ENCODE measurements at places on chromosomes 12 and 14.

DNA sequence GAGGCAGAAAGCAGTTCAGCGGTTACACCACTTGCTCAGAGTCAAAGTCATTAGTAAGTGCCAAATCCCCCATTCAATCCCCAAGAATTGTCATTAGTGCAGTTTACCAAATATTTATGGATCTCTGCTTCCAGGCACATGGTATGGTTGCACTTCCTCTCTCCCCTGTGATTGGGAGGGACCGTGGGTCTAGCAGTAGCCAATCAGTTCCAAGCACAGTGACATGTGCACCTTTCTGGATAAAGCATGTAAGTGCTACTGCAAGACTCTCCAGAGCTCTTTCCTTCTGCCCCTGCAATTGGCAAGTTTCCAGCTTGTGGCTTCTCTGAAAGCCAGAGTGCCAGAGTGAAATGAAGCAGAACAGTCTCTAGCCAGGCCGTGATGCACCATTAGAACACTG lies 85.3 kb upstream of the FLRT2 start:
- peak; percentile 97 for DNase-seq

DNA sequence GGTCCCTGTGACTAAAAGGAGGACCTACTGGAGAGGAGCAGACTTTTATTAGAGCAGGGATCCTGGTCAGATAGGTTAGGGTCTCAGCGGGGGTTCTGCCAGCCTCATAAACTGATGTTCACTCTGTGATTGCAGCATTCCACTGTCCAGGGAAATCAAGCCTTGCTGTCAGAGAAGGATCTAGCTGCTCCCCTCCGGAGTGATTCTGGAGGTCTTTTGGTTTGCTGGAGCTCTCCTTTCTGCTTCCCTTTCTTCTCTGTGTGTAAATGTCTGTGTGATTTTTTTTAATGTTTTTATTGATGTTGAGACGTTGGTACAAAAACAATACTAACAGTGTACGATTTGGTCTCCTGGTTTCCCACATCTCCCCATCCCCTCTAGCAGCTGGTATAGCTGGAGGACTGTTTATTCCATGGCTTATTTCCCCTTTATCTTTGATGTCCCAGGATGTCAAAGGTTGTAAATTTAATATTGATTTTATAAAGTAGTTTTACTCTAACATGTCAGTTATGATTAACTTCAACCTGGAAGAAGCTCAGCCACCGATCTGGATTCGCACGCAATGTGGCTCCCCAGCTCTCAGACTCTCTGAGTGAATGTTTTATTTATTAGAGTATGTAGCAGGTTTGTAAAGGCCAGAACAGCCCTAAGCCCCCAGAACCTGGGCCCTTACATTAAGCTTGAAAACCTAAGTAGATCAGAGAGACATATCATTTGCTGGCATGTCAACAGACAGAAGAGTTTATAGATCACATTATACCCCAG lies 202.3 kb upstream of the G2E3 start:
- DNase-seq, result no peak

- no peak for DNase-seq
Observed at GRCh38 chr12:91367234-91367849, 184.7 kb upstream of the DCN start.

- DNase-seq, result no peak
Observed at GRCh38 chr12:95633732-95634465, 82.6 kb upstream of the USP44 start.

DNA sequence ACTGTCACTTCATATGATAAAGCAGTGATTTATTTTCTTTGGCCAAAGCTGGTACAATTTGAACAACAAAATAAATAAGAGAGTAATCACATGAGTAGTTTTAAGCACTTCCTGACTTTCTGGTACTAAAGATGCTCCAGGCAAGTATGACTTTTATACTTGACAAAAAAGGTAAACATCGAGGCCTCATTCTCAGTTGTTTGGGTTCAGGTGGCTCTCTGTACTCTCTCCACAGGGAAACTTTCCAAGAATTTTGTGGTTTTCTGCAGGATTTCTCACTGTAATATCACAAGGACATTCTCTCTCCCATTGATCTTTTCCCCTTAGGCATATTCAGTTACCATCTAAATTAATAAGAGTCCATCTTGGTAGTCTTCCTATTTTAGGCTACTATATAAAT lies 26.6 kb upstream of the KCNC2 start:
- DNase-seq, result no peak

DNA sequence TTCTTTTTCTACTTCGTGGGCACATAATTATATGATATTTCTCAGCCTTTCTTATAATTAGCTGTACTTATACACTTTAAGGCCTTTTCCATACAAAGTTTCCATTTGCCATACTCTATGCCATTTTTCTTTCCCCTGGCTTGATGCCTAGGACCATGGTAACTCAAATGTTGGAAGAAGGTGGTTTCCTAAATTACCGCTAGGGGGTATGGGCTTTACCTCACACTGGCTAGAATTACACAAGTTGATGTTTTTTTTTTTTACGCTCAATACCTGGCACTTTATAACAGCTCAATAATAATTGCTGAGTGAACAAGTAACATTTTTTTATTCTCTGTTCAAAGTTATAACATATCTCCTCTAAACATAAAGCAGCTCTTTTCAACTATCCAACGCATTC lies 306.8 kb upstream of the LRFN5 start:
- DNase-seq, result no peak

DNA sequence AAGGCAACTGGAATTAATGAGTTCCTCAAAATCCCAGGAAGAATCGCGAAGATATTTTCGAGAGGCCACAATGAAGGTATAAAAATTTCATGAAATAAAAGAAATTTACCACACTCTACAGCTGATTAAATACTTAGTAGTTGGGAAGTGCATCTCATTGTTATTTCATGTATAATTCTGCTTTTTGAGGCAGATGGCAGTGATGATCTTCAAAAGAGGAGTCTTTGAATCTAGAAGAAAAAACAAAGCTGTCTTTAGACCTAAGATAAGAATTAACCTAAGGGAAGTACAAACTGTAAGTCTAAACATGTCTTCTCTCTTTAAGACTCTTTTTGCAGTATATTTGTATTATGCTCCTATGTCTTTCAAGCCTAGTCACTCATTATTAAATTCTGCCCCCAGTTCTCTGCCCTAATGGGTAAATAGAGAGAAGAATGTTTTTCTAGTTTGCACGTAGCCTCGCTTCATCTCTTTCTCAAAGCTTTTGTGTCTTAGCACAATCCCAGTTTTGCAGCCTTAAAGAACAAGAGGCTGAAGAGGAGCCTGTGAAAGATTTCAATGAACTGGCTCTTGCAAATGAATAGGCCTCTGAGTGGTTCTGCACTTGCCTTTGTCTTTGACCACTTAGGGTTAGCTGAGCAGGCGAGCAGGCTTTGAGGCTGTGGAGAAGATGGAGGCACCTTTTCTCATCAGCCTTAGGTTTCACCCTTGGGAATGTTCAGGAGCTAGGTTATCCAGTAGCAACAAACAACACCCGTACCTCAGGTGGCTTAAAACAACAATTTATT lies 32.7 kb downstream of the CFAP54 start:
- peak; percentile 46 for DNase-seq

- DNase-seq, result no peak
Observed at GRCh38 chr14:89324501-89325298, 92.3 kb downstream of the FOXN3 start.

DNA sequence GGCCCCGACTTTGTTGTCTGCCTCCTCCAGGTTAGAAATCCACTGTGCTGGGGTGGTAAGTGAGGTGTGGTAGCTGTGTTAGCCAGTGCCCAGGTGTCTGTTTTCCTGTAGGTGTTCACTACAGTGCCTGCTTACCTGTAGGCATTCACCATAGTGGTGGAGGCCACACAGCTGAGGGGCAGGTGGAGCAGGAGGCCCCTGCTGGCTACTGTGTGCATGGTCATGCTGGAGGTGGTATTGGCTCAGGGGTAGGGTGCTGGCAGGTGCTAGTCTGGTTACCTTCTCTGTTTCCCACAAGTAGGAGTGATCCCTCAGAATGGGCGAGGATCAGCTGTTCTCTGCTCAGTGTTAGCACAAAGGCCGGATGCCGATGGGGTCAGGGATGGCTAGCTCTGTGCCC lies 217.3 kb downstream of the SYT10 start:
- no peak for DNase-seq

DNA sequence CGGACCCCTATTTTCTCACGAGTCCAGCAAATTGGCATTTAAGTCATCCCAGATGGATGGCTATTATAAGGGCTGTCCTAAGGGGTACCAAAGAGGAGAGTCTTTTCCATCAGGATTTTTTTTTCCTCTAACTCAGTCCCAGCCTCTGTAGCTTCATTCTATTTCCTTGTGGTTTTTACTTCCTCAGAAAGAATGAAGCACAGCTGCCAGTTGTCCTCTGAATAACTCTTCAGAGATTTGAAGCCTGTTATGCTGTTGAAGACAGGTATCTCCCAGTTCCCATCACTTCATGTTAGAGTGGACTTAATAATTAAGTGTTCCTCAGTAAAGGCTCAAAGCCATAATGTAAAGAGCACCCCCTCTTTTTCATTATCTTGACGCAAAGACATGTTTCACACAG lies 48.5 kb upstream of the HOXC13 start:
- DNase-seq, result no peak

DNA sequence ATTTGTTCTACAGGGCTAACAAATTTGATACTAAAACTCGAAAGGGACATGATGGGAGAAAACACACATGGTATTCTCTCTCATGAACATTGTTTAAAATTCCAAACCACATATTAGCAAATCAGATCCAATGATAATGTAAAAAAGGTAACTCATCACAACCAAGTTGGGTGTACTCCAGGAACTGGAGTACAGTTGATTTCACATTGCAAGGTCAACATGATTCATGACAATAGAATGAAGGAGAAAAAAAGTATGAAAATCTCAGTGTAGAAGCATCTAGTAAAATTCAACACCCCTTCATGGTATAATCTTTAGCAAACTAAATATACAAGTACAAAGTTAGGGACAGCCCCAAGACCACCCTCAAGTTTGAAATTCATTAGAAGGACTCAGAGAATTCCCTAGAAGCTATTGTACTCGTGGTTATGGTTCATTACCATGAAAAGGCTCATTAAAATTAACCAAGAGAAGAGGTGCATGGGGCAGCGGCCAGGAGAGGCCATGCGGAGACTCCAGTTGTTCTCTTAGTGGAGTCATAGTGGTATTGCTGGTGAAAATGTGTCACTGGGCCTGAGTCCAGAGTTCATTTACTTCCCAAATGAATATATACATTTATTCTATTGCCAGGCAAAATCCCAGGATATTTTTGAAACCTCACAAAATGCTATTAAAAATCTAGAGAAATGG lies 3.1 kb upstream of the CDCA4 start:
- no peak for DNase-seq

DNA sequence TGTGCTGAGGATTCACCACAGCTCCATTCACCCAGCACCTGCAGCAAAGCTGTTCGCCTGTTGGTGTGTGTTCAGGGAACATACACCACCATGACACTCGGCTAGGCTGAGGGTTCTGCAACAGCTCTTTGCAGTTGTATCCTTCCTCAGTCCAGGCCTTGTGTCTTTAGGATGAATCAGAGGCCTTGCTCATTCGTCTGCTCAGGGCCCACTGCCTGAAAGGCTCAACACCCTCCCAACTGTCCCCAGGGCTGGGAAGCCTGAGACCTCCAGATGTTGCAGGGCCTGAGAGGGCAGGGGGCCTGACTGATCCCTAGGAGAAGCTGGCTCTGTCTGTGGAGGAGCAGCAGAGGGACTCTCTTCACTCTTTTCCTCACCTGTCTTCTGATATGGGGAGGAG lies 11.2 kb downstream of the ZDHHC22 start:
- no peak for DNase-seq

DNA sequence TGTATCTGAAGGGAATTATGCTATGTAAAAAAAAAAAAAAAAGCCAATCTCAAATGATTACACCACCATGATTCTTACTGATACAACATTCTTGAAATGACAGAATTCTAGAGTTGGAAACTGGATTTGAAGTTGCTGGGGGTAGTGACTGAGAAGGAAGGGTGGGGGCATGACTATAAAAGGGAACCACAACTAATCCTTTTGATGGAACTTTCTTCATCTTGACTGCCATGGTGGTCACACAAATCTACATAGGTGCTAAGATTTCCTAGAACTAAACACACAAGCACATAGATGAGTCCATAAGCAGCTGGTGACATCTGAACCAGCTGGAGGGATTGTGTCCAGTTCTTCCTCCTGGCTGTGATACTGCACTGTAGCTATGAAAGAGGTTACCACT lies 51.4 kb downstream of the CLMN start:
- DNase-seq, result no peak

DNA sequence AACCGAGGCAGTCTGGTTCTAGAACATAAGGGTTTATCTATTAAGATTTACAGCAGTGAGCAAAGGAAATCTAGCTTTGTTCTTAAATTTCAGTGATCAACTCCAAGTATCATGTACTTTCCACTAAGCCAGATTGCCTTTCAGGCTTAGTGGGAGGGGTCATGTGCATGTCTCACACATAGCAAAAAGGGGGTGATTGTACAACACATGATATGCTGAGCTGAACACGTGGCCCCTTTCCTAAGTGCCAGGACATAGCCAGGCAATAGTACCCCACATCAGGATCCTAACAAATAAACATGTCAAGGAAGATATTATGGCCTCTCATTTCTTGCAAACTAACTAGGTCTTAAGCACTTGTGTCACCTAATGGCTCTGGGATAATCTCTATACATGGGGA lies 347.2 kb downstream of the C12orf75 start:
- DNase-seq, result no peak

DNA sequence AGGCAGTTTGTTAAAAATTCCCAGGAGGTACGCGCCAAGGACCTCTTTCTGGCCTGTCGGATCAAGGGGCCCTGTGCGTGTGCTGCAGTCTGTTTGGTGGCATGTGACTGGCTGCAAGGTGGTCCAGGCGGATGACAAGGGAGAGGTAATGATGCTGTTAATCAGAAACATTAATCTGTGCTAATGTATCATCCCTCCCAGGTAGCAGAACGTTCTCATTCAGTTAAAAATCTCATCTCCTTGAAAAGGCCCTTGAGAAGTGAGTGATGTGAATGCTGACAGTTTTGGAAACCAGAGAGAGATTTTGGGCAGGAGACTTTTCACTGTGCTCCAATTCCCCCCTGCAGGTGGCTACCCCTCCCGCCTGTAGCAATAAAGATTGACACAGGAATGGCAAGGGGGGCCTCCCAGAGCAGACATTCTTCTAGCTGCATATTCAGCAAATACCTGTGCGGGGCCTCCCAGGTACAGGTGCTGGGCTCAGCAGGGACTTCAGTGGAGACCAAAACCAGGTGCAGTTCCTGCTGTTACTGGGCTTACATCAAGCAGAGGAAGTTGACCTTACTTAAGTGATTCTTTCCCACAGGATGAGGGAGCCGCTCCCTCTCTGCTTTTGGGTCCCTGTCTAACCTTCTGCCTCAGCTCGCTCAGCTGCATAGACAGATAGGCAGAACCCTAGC lies 364.8 kb downstream of the CACNA1C start:
- DNase-seq, result no peak
